ENCODE measurements at places on chromosomes 1 and 21. TPM values are rescaled to one million over a fixed set of nuclear protein-coding genes. Genes with fewer than 3 reads are reported as not detected.

Gene TDRD5
- not detected for total RNA-seq

Gene CLDN14
- total RNA-seq = not detected

Gene ADAM30
- total RNA-seq = not detected

Gene MYOM3
- total RNA-seq = 396 TPM

DNA sequence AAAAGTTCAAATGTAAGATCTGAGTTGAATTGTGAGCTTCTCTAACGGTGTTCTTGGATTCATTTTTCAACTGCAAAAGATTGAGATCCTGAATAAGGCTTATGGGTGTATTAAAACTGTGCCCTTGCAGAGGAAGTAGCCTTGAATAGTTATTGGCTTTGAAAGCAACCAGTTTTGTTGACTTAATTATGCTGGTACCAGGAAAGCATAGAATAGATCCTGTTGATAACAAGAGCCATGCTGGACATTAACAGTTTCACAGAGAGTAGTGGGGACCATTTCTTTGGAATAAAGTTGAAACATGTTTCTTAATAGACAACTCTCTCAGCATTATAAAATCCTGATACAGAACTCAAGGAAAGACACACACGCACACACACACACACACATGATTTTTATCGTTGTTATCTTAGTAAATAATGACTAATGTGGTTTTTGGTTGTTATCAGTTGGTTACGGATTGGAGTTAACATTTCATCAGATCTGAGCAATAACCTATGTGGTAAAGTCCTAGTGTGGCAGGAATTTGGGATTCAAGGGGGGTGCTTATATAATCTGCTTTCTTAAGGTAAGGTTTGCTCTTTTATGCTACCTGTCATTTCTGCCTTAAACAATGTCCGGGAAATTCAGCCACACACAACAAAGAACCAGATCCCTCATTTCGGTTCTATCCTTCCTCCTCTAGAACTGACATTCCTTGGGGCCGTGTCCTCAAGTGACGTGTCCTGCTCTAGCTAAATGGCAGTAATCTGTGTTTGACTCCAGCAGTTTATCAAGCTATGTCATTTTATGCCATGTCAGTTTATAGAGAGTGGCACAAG, 330.9 kb downstream of the CHRM3 start:
- no peak for DNase-seq

DNA sequence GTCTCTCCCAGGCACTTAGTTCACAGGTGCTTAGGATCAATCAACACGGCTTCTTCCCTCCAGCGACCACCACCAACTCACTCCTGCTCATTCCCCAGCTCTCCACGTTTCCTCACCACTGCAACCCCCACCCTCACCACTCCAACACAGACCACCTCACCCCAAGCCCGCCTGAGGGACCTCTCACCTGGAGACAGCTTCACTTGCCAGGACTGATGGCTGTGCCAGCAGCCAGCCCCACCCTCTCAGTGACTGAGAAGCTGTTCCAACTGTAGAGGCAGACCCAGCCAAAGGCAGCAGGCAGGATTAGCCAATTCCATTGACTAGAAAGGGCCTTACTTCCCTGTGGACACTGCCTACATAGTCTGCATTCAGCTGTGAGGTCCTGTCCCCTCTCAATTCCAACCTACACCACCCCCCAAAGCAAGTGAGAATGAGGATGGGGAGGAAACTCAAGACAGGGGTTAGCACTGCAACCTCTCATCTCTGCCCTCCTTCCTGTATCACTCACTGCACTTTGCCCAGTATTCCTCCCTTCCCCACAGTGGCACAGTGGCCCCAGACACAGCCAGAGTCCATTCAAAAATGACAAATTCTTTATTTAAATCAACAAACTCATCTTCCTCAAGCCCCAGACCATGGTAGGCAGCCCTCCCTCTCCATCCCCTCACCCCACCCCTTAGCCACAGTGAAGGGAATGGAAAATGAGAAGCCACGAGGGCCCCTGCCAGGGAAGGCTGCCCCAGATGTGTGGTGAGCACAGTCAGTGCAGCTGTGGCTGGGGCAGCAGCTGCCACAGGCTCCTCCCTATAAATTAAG, 7.6 kb downstream of the TAGLN2 start:
- DNase-seq = no peak

- no peak for DNase-seq
Measured at GRCh38 chr1:50251702-50252101, 143.0 kb downstream of the ELAVL4 start.

- DNase-seq = no peak
Measured at GRCh38 chr1:235265900-235266299, 62.1 kb downstream of the ARID4B start.

DNA sequence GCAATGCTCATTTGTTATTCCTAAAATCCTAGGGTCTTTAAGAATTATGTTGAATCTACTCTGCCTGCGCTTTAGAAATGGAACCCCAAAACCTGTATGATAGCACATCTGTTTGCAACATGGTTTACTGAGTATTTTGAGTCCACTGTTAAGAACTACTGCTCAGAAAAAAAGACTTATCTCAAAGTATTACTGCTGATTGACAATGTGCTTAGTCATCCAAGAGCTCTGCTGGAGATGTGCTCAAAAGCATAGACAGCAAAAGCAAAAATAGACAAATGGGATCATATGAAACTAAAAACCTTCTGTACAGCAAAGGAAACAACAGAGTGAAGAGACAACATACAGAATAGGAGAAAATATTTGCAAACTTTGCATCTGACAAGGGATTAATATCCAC, 107.0 kb downstream of the CTH start:
- DNase-seq = no peak

DNA sequence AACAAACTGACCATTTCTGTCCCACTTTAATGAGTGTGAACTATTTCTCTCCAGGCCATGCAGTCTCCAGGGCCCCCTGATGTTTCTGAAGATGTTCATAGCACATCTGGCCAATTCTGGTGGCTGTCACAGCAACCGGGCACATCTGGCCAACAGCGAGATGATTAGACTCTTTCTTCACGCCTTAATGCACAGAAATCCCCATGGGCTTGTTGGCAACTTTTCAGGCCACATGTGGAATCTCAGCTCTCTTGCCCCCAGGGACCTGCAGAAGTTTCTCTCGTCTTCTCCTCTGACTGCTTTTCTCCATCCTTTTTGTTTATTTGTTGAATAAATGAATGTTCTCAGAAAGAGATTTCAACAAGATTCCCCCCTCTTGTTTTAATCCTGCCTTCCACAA, 71.2 kb upstream of the HMGB4 start:
- DNase-seq = no peak

GRCh38 chr1:55073187-55073916, 34.0 kb downstream of the PCSK9 start:
- no peak for DNase-seq
